ENCODE measurements at places on chromosomes 5 and 9. TPM values are rescaled to one million over a fixed set of nuclear protein-coding genes. Genes with fewer than 3 reads are reported as not detected.

DOCK2 gene
- total RNA-seq: 244 TPM

PCAT7 gene
- total RNA-seq: not detected

IL13 gene
- total RNA-seq: 4.3 TPM

CAVIN4 gene
- total RNA-seq: 0.32 TPM

ASPN gene
- total RNA-seq: not detected

QRFP gene
- total RNA-seq: not detected

PCDHB12 gene
- not detected for total RNA-seq

DNA sequence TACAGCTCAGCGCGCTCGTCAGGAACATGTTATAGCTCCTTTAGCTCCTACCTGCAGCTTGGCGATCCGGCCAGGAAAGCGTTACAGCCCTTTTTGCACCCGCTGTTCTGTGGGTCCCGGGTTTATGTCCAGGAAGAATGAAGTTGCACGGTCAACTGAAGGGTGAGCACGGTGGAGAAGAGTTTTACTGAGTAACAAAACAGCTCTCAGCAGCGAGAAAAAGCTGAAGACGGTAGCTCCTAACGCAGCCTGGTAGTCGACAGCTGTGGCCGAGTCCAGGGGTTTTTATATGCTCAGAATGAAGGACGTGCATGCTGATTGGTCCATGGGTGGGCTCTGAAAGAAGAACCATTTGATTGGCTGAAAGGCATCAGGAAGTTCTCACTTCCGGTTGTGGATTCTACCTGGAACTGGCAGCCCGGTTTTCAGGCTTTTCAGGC lies 1830.1 kb upstream of the NUDT12 start:
- no peak for ATAC-seq

GRCh38 chr9:35552376-35552775 lies 52.7 kb upstream of the TESK1 start:
- ATAC-seq: no peak

GRCh38 chr9:4838189-4838546 lies 45.4 kb downstream of the RCL1 start:
- peak; percentile 25 for ATAC-seq

- ATAC-seq: peak; percentile 23
Measured at GRCh38 chr9:3888497-3888858, 362.7 kb upstream of the RFX3 start.

DNA sequence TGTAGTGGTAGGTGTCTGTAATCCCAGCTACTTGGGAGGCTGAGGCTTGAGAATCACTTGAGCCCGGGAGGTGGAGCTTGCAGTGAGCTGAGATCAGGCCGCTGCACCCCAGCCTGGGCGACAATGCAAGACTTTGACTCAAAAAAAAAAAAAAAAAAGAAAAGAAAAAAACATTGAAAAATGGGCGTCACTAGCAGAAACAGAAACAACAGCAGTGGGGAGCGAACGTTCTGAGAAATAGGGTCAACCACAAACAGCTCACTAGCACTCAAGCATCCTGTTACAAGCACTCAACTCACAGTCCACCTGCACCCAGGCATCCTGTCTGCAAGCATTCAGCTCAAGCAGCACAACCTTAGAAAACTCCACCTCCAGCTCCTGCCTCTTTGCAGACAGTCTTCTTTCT lies 17.2 kb downstream of the TRIM14 start:
- ATAC-seq: peak; percentile 92

DNA sequence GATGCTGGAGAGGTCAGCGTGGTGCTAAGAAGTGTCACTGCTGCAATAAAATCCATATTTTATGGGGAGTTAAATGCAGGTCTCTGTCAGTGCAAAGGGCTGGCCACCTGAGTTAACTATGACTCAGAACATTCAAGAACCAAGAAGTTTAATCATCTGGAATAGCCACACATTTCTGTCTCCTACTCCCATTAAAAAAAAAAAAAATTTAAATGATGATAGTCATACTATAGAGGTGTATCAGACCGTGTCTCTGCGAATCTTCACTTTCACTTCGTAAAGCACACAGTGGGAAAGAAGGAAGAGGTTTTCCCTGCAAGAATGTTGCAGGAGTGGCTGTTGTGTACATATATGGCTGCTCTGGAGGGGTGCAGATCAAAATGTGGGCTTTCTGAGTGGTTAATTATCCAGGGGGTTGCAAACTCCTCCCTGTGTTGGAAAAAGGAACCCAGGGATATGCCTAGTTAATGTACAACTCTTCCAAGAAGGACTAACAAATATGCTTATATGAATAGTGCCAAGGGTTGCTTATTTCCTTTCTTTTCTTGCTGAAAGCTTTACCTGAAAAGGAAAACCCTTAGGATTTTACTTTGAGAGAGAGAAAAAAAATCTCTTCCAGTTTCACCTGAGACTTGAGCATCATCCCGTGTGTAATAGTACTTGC lies 1.5 kb downstream of the CDH6 start:
- ATAC-seq: no peak

DNA sequence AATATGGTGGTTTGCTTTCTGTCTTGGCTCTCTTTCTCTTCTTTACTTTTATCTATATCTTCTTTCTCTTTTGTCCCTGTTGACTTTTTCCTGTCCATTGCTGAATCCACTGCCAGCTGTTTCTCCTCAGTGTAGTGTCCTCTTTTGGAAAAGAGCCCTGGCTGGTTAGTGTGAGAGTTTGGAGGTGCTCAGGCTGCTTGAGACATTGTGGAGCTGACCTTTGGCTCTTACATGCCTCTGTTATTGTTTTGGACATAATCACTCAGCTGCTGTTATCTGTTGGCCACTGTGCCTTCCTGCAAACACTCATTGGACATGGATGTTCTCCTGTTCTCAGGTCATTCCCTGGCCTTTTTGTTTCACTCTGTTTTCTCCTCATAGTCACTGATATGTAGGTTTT lies 295.4 kb upstream of the RIOK2 start:
- no peak for ATAC-seq

DNA sequence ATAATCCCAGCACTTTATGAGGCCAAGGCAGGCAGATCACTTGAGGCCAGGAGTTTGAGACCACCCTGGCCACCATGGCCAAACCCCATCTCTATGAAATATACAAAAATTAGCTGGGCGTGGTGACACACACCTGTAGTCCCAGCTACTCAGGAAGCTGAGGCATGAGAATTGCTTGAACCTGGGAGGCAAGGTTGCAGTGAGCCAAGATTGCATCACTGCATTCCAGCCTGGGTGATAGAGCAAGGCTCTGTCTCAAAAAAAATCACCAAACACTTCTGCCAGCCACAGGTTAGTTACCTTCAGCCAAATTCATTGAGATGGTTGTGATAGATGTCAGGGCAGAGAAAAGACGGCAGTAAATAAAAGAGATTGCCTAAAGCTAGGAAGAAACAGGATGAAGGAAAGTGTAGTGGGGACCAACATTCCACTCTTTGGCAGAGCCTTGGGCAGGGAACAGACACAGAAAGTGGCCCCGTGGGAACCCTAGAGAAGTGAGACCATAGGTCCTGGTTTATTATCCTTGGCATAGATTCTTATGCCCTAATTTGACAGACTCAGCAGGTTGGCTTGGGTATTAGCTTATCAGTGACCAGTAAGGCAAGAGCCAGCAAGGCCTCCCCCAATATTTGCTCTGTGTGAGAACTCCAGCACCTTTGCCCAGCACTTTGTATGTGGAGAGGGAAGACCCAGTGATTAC lies 5.5 kb upstream of the CEP120 start:
- ATAC-seq: no peak

DNA sequence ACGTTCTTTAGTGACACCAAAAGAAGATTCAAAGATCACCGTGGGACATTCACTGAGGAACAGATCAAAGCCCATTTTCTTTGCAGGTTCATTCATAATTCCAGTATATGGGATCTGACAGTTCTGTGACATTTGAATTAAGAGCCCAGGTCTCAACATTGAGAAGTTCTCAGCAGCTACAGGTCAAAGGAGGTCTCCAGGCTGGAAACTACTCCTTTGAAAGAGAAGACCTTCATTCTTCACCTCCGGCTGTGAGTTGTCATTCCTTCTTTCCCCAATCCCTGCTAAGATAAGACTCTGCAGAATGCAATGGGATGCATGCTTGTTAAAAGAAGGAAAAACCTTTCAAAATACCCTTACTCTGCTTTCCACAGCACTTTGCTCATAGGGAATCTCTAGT lies 79.0 kb downstream of the COL23A1 start:
- no peak for ATAC-seq

DNA sequence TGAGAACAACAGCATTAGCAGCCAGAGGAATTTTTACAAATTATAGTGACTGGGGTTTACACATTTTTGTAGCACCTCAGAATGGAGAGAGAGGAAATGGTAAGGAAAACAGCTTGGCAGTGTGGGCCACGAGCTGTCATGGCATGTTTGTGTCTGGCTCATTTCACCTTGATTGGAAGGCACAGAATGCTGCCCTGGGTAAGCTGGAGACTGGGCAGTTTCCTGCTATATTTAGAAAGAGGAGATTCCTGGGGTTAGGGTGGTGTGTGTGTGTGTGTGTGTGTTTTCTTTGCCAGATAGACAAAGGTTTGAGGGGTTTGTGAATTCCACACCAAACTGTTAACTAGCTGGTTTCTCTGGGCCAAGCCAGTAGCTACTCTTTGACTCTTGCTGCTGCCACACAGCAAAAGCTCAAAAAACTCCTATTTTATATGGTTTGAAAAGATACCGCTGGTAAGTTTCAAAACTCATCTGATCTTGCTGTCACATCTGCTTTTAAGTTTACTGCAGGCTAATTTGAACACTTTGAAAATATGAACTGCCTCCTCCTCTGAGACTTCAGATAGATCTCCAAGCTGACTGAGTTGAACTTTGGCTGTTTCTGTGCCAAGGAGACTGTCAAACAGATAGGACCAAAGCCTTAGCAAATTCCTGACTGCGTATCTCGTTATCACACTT lies 9.1 kb downstream of the ARHGAP26 start:
- ATAC-seq: no peak

DNA sequence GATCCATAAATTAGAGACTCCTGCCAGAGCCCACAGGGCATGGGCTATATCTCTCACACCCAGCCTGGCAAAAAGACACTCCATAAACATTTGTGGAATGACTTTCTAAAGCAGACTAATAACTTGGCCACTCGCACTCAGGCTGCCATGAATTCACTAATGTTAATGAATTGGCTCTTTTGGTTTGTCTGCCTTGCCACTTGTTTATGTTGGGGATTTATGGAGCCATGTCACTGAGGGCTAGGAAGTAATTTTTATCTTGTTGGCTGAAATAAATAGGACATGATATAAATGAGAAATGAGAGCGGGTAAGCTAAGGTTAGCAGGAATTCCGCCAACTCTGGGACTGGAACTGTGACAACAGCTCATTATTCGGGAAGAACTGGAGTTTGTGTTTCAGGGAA lies 55.2 kb downstream of the DROSHA start:
- no peak for ATAC-seq

- no peak for ATAC-seq
Measured at GRCh38 chr9:114315723-114316363, 7.1 kb upstream of the ORM1 start.

- ATAC-seq: no peak
Measured at GRCh38 chr5:125497651-125498050, 751.2 kb upstream of the ZNF608 start.

GRCh38 chr5:31656806-31657205 lies 17.9 kb downstream of the PDZD2 start:
- ATAC-seq: no peak

DNA sequence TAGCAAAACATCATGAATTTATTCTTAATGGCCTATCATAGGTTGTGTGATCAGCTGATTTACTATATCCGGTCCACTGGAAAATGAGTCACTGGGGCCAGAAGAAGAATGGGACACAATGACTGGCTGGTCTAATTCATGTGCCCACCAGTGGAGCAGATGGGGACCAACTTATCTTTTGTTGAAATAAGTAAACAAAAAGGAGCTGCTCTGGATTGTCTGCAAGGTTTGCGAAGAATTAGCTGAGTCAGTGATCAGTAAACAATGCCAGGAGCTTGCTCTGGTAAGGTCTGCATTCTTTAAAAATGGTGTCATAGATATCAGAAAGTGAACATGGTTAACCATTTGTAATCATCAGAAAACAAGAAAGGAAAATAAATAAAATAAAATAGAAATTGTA lies 128.0 kb downstream of the RASEF start:
- no peak for ATAC-seq

GRCh38 chr5:101915554-101915953 lies 380.5 kb downstream of the SLCO4C1 start:
- ATAC-seq: no peak

DNA sequence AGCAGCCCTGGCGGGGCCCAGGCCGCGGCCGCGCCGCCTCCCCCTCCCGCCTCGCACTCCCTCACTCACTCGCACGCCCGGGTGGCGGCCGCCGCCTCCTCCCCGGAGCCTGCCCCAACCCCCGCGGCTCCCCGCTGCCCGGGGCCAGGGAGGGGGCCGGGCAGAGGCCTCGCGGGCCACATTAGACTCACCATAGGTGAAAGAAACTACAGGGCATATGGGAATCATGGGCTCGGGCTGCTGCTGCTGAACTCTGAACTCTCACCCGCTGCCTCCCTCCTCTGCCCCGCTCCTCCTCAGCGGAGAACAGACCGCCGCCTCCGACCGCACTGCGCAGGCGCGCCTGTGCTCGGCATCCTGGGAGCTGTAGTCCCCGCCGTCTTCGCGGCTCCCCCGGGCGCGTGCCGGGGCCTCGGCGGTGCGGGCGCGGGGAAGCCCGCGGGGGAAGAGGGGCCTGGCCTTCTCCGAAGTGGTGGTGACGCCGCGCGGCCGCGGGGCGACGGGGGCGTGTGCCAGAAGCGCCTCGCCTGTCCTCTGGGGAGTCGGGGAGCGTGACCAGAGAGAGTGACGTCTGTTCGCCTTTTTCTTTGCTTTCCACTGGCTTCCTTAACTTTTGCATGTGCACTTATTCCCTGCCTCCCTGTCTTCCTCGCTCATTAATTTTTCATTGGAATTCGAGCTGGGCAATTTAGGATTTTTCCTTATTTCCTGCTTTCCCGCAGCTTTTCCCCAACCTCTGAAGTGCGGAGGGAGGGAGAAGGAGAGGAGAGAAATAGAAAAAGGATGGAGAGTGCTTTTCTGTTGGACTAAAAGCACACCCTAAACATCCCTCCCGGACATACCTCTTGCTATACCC lies at the start of gene ZFR:
Gene ZFR (minus strand): TSS at position 310 of the 856 bp plus-strand sequence. CDS start 82 bp downstream, at position 228.
- peak; percentile 87 for ATAC-seq

DNA sequence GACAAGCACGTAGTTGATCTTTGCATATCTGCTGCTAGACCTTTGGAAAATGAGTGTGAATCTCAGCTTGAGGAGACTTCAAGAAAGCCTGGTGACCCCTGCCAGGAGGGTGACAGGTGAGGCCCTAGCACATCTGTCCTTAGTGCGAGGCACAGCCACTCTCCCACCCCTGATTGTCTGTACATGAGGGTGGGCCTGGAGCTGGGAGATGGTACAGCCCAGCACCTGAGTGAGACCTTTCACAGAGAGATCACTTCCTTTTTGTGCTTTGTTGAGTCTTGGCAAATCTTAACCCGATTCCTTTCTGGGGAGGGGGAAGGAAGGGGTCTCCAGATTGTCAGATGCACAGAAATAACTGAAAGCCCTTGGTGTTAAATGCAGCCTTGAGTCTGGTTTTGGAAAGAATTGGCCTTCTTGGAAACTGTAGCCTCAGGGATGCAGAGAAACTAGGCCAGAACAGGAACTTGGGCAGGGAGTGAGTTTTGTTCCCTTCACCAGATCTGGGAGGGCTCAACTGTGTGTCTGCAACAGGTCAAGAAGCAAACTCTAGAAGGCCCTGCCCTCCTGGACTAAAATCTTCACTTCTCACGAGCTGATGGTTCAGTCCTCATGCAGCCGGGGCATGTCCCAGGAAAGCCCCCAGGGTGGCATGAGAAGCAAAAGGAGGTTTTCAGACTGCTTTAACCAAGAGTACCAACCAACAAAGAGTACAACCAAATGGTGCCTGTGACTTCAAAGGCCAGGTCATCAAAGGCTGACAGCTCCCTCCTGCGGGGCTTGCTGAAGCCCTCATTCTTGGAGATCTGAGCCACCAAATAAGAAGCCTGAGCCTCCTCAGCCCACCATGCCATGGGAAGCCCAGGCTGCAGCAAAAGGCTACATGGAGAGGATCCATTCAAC lies 20.8 kb upstream of the SEMA4D start:
- ATAC-seq: no peak

All from activated T-helper 17 cell treated with anti-CD3 and anti-CD28 coated beads, Interleukin-2, amount 50 U/mL, for 72 hours (primary cell).